Amniotic stem cell (primary cell): ENCODE measurements at places on chromosomes 12 and 14.

GRCh38 chr14:67313153-67313552 lies 46.5 kb downstream of the ATP6V1D start:
- DNase-seq = no peak

DNA sequence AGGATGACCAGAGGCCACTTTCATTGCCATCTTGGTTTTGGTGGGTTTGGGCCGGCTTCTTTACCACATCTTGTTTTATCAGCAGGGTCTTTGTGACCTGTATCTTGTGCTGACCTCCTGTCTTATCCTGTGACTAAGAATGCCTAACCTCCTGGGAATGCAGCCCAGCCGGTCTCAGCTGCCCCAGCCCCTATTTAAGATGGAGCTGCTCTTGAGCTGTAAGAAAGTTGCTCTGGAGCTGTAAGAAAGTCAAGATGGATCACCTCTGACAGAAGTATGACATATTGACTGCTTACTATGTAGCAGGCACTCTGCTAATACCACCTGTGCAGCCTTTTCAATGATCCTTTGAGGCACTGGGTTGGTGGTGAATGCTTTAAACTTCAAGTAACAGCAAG lies 52.1 kb downstream of the RIN3 start:
- DNase-seq = no peak

- no peak for DNase-seq
Observed at GRCh38 chr12:13417516-13417915, 221.0 kb downstream of the EMP1 start.

GRCh38 chr14:29741909-29742401 lies 185.7 kb downstream of the PRKD1 start:
- no peak for DNase-seq

GRCh38 chr12:54134850-54135249 lies 53.9 kb downstream of the SMUG1 start:
- DNase-seq = no peak

- DNase-seq = no peak
Observed at GRCh38 chr14:103319422-103319821, 14.6 kb upstream of the EIF5 start.

- DNase-seq = no peak
Observed at GRCh38 chr14:51056421-51056820, 38.5 kb downstream of the TRIM9 start.

GRCh38 chr14:94037954-94038353 lies 11.8 kb downstream of the OTUB2 start:
- DNase-seq = no peak

DNA sequence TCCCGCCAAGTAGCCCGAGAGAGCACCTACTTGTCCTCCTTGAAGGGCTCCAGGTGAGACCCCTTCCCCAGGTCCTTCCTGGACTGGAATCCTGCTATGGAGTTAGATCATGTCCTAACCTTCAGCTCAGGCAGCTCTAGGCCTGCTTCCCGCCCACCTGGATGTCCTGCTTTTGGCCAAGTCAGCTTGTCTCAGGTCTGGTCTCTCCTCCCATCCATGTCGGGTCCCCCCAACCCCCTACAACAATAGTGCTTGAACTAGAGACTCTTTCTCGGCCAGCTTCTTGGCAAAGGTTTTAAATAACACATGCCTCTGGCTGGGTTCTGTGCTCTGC lies 3.6 kb downstream of the NAB2 start:
- no peak for DNase-seq
